CD4-positive, alpha-beta T cell treated with Interleukin-17A for 1 hour (primary cell): ENCODE measurements at places on chromosomes 5 and 9.
A peak's percentile ranks its signal among the peaks of the same experiment; 100 is the strongest.

- no peak for DNase-seq
Observed at GRCh38 chr5:172593306-172593705, 47.8 kb upstream of the NEURL1B start.

- DNase-seq = no peak
Observed at GRCh38 chr5:77853353-77853907, 77.3 kb upstream of the TBCA start.

DNA sequence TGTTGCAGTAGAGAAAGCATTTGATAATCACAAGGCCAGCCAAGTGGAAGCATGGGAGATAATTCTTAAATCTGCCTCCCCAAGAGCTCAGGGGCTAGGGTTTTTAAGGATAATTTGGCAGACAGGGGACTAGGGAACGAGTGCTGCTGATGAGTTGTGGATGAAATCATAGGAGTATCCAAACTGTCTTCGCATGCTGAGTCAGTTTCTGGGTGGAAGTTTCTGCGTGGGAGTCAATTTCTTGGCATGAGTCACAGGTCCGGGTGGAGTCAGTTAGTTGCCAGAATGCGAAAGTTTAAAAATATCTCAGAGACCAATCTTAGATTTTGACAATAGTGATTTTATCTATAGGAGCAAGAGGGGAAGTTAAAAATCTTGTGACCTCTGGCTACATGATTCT, 112.6 kb downstream of the TMC1 start:
- DNase-seq = no peak

GRCh38 chr5:73030995-73031394, 75.2 kb downstream of the FCHO2 start:
- no peak for DNase-seq

- peak; percentile 64 for DNase-seq
Observed at GRCh38 chr5:80083101-80083890, 48.1 kb downstream of the THBS4 start.

- DNase-seq = no peak
Observed at GRCh38 chr9:97525451-97525850, 24.0 kb downstream of the TMOD1 start.

- no peak for DNase-seq
Observed at GRCh38 chr9:127233989-127234388, 30.6 kb upstream of the GARNL3 start.

GRCh38 chr5:107592515-107592914, 78.2 kb downstream of the EFNA5 start:
- DNase-seq = no peak
